Nucleus accumbens (tissue), 56 donors: ENCODE measurements at places on chromosomes 3 and 15.

DNA sequence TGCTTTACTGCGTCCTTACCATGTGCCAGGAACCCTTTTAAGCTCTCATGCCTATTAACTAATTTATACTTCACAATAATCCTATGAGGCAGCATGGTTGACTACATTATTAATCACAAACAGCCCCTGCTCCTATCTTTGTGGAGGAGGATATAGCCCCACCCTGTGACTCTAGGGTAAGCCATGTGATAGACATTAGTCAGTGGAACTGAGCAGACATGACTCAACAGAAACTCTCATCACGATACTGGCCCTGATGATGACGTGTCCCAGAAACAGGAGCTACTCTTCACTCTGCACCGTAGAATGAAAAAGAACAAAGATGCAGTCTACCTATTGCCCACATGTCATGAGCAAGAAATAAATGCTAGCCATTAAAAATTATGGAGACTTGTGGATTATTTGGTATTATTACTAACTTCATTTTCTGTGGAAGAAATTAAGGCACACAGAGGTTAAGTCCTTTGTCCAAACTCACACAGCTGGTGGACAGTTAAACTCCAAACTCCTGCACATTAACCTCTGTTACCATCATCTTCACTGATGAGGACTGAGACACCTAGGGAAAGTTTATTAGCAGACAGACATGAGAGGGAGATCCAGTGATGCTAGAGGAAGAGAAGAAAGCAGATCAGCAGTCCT lies 51.2 kb downstream of the CFAP20DC start:
- DNase-seq = no peak

- DNase-seq = no peak
These were observed 657 bp downstream of the PATL2 start for GRCh38 chr15:44710236-44711095.

DNA sequence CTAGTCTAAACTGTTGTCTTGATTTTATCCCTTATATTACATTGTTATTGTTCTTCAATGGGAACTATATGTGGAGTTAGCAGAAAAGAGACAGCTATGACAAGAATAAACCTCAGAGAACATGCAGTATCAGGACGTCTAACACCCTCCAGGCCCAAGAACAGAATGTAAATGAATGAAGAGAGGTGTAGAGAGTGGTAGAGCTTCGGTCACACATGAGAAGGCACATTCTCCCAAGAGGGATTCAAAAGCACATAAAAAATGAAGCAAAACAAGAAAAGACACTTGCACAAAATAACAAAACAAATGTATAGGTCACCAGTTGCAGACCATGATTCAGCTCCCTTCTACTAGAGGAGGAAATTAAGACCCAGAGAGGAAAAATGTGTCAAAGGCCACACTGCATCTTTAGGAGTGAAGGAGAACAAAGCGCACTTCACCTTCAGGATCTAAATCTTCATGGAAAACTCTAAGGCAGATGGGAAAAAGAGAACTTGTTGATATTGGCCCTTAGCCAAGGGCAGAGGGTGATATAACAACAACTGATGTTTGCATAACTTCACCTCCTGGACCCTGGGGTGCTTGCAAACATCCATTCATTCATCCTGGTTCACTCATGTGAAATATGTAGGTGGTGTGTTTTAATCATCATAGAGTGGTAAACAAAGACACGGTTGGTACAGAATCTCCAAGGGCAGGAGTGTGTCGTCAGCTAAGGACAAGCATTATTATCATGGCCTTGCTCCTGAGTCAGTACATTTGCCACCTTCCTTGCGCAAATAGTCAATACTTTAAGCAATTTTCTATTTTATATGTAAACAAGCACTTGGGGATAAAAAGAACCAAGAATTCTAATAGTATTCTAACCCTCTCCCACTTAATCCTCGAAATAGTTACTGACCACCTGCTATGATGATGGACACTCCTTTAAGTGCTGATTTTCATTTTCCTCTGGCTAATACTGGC lies 8.8 kb downstream of the NEK10 start:
- DNase-seq = no peak

DNA sequence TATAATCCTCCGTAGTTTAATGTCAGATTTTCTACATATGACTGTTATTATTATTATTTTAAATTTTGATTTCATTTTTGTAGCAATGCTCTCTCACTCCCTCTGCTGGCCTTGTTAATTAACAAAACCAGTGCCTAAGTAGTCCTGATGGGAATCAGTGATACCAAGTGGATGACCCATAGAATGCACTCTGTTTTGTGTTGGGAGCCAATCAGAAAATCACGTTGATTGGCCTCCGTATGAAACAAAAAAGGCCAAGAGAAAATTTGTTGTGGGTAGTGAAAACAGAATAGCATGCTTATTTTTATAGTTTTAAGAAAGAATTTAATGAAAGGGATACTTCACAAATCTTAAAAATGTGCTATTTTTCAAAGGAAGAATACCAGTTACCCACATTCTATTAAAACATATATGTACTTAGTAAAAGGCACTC lies 34.4 kb upstream of the MEIS2 start:
- DNase-seq = no peak

GRCh38 chr3:74217467-74217866 lies 397.0 kb downstream of the CNTN3 start:
- DNase-seq = no peak

- peak; percentile 25 for DNase-seq
These were observed 67.8 kb downstream of the ITGA11 start for GRCh38 chr15:68364028-68364659.

GRCh38 chr3:96961576-96961975 lies 147.2 kb downstream of the EPHA6 start:
- no peak for DNase-seq

DNA sequence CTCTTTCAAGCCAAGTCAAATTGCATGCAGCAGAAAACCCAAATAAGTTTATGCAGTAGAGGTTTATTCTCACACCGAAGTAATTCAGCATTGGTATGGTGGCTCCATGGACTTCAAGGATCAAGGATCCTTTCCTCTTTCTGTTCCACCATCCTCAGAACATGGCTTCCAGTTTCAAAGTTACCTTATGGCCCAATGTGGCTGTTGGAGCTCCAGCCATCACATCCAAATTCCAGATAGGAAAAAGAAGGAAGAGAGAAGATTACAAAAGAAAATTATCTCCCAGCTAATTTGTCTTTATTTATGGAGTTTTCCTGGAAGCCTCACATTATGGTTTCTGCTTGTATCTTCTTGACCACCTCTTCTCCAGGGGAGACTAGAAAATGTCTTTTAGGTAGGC lies 282.5 kb upstream of the CTDSPL start:
- no peak for DNase-seq

DNA sequence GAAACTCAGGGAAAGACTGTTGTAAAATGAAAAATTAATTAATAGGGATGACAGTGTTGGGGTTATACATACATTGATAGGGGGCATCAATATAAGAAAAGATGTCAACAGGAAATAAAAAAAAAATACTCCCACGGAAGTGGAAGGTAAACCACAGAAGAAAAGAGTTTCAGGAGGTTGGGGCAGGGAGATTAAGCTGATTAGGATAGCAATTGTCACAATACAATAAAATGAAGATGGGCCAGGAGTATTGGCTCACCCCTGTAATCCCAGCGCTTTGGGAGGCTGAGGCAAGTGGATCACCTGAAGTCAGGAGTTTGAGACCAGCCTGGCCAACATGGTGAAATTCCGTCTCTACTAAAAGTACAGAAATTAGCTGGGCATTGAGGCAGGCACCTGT lies 536.1 kb downstream of the AGBL1 start:
- no peak for DNase-seq

GRCh38 chr3:38477057-38477820 lies 18.9 kb upstream of the EXOG start:
- DNase-seq = no peak

GRCh38 chr15:45759936-45760335 lies 125.1 kb downstream of the SQOR start:
- DNase-seq = no peak

DNA sequence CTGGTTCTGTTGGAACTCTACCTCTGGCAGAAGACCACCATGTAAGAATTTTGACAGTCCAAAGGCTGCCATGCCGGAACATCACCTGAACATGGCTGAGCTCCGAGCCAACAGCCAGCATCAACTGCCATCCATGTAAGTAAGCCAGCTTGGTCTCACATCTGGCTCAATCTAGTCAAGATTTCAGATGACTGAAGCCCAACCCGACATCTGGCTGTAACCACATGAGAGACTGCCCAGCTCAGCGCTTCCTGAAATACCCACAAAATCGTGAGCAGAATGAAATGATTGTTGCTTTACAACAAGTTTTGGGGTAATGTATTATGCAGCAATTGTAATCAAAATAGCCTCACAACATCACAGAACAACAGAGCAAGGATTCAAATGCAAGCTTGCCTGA lies 32.9 kb downstream of the GHSR start:
- DNase-seq = no peak

- no peak for DNase-seq
These were observed 98.0 kb downstream of the DTWD1 start for GRCh38 chr15:49718846-49719245.

GRCh38 chr15:69098771-69099170 lies 61.7 kb upstream of the GLCE start:
- no peak for DNase-seq

DNA sequence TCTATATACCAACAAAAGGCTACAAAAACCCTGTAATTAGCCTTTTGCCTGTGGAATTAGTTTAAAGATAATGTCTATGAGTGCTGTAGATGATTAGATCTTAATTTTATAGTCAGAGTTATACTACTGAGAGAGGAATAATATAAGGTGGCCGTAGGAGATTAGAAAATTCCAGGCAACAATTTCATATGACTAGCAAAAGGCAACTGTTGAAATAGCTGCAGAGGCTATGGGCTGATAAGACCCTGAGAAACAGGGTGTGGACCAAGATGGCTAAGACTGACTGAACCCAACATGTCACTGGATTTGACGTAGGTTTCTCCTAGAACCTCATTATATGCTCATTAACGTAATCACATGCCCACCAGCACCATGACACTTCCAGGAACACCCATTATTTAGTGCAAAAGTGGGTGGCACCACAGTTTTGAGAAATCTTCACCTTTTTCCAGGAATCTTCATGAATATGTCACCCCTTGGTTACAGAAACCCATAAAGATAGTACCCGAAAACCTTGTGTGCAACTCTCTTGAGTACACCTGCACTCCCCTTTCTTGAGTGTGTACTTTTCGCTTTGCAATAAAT lies 29.1 kb upstream of the SCG3 start:
- no peak for DNase-seq

DNA sequence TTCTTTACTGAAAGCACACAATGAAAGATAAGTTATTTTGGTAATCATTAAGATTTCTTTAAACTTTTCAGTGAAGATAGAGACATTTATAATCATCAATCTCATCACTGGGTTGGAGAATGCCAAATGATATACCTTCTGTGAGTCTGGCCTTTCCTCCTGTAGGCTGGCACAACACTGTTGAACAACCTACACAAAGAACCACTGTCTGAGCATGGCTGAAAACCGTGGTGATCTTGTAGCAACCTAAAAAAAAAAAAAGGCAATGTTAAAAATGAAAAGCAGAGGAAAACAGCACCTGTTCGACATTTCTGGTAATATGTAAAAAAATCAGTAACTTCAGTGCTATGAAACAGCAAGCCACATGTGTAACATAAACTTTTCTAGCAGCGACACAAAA lies 1.8 kb downstream of the RPS27L start:
- DNase-seq = no peak

GRCh38 chr15:79198461-79198860 lies 84.1 kb upstream of the ANKRD34C start:
- DNase-seq = no peak

DNA sequence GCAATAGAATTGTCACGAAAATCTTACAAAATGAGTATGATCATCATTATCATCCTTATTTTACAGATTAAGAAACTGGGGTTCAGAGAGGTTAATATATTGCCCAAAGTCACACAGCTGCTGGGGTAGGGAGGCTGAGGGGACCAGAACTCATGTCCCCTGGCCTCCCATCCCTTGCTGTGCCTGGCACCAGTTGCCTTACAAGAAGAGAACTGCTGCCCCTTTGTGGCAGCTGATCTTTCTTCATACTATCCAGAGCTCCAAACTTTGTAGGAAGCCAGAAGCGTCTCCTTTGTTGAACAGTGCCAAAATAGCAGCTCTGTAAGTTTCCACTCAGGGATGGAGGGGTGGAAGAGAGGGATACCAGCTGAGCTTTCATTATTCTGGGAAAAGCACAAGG lies 236.8 kb upstream of the TBC1D5 start:
- DNase-seq = no peak

DNA sequence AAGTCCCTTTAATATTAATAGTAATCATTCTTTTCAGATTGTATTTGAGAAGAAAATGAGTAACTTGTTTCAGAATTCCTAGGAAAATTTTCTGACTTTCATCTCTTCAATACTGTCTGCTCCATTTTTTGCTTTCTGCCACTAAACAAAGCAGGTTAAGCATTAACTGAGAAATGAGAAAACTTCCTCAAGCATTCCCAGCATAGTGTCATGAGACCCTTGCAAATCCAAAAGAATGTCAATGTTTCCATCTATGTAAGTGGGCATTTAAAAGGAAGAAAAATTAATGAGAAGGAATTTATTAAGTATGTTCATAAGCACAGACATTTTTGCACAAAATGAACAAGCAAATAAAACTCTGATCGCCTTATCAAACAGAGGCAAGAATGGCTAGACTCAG lies 148.0 kb upstream of the STRIT1 start:
- DNase-seq = no peak

DNA sequence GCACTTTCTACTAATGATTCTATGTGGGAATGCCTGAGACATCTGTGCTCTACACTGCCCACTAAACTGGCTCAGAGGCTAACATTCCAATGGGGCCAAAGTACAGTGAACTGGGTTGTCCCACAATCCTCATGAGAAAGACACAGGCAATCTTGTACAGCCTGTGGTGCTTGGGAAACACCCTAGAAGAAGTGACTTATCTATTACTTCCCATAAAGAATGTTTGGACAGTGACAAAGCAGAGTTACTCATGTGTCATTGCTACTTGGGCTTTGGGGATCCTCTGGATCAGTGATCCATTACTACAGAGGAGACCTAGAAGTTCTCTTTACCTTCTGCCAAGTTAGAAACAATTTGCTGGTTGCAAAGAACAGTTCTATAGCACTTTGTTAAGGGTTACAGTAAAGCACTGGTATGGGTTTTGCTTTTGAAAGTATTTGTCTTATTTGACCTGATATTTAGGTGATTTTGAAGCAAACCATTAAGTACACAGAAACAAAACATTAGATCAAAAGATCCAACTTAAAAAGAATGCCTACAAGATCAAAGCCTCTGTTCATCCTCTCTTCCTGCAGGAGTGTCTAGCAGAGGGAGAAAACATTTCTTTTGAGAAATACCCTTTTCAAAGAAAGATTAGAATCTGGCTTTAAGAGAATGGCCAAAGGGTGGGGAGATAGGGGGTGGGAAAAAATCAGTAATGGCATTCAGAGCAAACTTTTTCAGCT lies 75.8 kb downstream of the CTNNB1 start:
- no peak for DNase-seq

GRCh38 chr15:42730135-42730534 lies 6.8 kb downstream of the CDAN1 start:
- DNase-seq = no peak

GRCh38 chr3:50317300-50317699 lies 5.2 kb downstream of the HYAL2 start:
- no peak for DNase-seq
